AG10803 (cell line): ENCODE measurements at places on chromosomes 4 and X.

DNA sequence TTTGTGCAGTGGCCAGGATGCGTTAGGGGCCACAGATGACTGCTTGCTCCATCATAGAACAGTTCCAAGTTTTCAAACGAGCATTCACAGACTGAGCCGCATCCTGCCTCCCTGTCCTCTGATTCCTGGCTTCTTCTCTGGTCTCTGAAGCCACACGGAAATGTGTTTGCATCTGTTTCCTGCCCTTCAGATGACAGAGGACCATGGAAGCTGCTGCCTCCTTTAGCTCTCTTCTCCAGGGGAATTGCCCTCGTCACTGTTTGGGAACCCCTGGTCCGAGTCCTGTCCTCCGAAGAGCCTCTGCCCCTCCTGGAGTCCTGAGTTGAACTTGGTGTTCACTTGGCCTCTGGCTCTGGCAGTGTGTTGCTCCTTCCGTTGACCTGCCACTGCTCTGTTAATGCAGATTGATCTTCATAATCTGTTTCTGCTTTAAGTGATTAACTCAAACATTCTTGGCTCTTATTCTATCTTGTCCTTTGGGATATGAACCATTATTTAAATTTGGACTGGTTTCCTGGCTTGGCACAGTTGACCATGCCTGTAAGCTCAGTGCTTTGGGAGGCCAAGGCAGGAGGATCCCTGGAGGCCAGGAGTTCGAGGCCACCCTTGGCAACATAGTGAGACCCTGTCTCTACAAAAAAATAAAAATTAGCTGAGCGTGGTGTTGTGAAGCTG lies 96.0 kb downstream of the PTTG2 start:
- DNase-seq = no peak

- DNase-seq = peak; percentile 4
Observed at GRCh38 chr4:149549911-149550310, 265.7 kb downstream of the IQCM start.

DNA sequence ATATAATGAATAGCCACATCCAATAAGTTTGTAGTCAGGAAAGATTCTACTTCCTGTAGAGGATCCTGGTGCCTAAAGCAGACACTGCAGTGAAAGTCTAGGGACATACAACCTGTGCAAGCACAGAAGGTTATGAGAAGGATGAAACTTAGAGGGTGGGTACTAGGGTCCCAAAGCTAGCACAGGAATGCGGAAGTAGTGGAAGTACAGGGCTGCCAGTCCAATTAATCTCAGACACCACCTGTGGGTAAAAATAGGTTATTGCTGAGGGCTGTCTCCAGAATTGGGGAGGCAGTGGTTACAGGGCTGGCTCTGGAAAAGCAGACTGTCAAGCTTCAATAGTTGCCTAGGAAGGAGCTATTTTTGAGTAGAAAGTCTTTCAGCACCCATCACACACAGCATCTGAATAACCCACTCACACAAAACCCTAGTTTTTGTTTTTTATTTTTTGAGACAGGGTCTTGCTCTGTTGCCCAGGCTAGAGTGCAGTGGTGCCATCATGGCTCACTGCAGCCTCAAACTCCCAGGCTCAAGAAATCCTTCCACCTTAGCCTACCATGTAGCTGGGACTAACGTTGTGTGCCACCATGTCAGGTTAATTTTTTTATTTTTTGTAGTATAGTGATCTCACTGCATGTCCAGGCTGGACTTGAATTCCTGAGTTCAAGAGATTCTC lies 50.8 kb upstream of the ELF2 start:
- DNase-seq = no peak

- peak; percentile 26 for DNase-seq
Observed at GRCh38 chr4:183241721-183242151, 78.3 kb downstream of the CLDN22 start.

DNA sequence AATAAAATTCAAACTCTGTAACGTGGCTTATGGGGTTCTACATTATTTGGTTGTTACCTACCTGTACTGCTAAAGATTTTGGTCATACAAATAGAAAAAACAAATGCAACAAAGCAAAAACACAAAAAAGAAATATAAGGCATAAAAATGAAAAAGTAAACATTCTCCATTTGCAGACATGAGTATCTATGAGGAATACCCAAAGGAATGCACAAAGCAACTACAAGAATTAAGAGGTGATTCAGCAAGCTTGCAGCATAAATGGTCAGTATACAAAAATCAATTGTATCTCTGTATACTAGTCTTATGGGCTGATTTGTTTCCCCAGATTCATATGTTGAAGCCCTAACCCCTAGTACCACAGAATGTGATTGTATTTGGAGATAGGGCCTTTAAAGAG lies 3.6 kb upstream of the PDE5A start:
- DNase-seq = peak; percentile 64

GRCh38 chr4:11344916-11345315 lies 83.8 kb downstream of the HS3ST1 start:
- DNase-seq = no peak

- DNase-seq = peak; percentile 91
Observed at GRCh38 chrX:130268449-130269170, at the start of gene ZNF280C. TSS of gene ZNF280C (minus strand) at chrX:130268899. CDS start at chrX:130260449, 8,450 bp downstream.

GRCh38 chr4:148349153-148349552 lies 93.1 kb downstream of the NR3C2 start:
- DNase-seq = no peak

DNA sequence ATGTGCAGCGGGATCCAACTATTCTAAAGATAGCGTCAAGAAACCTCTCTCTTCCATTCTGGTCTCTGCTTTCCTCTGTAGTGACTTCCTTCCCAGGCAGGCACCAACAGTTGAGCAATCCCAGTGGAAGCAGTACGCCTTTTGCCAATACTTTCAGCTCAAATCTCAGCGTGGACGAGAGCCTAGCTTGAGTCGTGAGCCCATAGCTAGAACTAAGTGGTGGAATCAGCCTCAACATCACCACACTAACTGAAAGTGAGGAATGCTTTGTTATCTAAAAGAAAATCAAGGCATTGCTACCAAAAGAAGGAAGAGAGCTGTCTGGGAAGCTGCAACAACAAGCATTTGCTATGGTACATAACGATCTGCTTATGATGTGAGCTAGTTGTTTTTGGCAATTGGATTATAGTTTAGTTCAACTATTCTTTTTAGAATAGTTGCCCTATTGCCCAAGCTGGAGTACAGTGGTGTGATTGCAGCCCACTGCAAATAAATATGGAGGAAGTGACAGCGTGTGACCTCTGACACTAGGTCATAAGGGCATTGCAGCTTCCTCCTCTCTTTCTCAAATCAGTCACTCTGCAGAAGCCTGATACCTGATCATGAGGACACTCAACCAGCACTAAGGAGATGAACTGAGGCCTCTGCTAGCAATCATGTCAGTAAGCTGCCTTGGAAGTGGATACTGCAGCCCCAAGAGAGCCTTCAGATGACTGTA lies 24.7 kb upstream of the FRYL start:
- DNase-seq = no peak

DNA sequence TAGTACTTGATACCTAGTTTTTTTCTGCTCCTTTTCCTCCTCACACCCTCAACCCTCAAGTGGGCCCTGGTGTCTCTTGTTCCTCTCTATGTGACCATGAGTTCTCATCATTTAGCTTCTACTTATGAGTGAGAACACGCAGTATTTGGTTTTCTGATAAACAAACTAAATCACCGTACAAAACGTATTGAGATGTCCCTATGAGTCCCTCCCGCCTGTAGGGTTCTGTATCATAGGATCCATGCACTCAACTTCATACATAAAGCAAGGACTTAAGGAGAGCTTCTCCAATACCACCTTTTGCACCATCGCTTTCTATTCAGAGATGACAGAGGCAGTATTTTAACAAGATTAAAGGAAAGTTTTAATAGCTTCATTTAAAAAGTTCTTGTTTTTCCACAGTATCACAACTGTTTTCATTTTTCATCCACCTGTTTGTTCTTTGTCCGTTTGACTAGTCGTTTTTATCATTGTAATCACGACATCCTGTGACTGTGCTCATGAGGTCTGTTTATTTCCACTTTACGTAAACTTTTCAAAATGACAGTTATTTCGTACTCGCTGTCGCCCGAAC lies 457 bp upstream of the RAB9A start:
- DNase-seq = no peak

DNA sequence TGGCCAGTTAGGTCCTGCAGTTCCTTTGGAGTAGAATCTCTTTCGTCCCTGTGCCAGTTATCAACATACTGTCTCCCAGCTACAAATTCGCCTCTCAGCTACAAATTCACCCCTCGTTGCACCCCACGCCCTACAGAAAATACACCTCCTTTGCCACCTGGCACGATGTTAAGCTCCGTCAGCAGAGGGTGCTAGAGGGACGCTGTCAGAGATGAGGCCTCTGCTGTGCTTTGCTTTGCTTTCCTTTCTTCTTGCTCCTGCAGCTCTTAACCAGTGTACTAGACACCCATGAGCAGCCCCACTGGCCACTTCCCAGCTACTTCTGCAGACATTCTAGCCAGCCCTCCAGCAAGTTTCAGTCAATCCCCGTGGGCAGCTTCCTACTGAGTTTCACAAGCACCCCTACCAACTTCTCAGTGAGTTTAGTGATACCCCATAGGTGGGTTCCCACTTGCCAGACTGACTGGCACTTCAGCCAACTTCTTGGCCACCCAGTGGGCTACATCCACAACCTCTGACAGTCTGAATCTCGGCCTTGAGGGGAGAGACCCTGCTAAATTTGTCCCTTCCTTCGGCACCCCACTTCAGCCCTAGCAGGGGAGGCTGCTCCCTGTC lies 21.8 kb downstream of the HAUS3 start:
- peak; percentile 59 for DNase-seq
